ENCODE measurements at places on chromosomes 2 and 18.

DNA sequence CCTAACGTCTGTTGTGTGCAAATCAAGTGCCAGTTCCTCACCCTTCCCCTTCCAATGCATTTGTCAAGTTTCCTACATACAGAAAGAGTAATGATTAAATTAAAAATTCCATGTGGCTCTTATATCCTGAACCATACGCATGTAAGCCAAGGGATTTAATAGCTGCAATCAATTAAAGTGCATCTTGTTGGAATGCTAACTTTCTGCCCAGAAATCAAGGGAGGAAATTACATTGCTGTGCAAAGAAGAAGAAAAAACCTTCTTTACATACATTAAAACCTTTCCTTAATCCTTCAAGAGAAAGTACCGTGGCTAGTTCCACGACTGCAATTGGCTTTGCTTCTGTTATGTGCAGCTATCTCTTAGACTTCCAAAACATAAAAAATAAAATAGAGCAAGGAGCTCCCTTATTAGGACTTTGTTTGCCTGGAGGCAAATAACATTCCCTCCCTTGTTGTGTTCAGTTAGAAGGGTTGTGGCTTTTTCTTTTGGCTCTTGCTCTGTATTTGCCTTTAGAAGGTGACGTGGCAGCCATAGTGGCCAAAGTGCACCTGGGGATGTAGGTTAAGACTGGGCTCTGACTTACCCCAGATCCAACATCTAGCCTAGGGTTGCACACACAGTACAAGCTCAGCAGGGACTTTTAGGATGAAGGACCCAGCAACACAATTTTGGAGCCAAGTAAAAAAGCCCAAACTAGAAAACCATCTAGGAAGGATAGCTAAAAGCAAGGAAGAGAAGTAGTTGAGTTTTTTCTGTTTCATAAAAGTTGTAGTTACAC, 158.3 kb downstream of the ANTXR1 start:
- no peak for DNase-seq

DNA sequence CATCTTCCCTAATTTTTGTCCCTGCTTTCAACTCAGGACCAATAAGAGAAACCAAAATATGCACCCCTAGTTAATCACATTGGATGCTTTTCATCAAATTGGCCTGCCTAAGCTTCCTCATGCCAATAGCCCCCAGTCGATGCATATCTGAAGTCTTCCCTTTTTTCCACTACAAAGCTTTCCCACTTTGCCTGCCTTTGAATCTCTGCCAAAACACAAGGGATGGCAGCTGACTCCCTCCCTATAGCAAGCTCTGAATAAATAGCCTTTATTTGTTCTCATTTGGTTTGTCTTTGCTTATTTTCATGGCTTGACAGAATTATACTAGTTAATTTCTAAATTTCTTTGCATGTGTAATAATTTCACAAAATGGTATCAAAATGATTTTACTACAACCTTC, 621.2 kb downstream of the MBD2 start:
- no peak for DNase-seq

GRCh38 chr18:48727681-48728080, 188.8 kb downstream of the CTIF start:
- DNase-seq: no peak

DNA sequence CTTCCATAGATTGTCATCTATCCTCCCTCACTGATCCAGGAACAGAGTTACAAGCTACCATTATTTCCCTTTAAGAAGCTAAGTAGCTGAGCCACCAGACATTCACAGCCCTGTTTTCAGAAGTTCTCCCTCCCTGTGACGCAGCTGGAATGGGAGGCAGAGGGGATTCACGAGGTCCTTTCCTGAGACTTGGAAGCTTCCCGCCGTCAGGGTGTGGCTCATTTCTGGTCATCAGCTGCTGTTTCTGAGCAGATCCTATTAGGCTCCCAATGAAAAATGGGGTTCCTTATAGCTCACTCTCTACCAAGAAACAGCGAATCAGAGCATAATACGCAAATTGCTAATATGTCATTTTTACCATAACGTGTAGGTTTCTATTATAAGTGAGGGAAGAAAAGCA, 559.3 kb upstream of the ID2 start:
- DNase-seq: no peak

- DNase-seq: no peak
These were observed 13.7 kb upstream of the MMADHC start for GRCh38 chr2:149601141-149601796.

All from vagina (tissue), 2 donors.